Activated naive CD4-positive, alpha-beta T cell treated with anti-CD3 and anti-CD28 coated beads, Interleukin-2, amount 50 U/mL, for 16 hours (primary cell): ENCODE measurements at places on chromosomes 7 and 10.
A peak's percentile ranks its signal among the peaks of the same experiment; 100 is the strongest.

GRCh38 chr7:110421490-110422241 is 669.3 kb upstream of the LRRN3 start:
- no peak for DNase-seq

GRCh38 chr10:89101943-89102342 is 105.2 kb downstream of the CH25H start:
- DNase-seq: no peak

DNA sequence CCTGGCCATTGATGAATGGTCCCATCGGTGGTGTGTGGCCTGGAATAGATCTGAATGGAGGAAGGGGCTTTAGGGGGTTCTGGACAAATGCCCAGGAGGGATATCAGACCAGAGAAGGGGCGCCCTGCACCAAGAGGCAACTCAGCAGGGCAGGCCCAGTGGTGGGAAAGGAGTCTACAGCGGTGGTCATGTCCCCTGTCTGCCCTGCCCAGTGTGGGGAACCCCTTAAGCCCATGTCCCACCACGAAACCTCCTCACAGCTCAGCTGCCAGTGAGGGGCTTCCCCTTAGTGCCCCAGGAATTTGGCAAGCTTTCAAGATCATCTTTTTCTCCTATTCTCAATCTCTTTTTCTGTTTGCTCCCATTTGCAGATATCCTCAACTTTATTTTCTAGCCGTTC is 14.1 kb upstream of the CCSER2 start:
- no peak for DNase-seq

GRCh38 chr10:130180416-130180815 is 44.2 kb downstream of the GLRX3 start:
- no peak for DNase-seq

GRCh38 chr7:116271161-116271913 is 61.0 kb downstream of the TES start:
- no peak for DNase-seq

- no peak for DNase-seq
Measured at GRCh38 chr10:125217990-125218675, 57.8 kb upstream of the CTBP2 start.

- no peak for DNase-seq
Measured at GRCh38 chr7:131511774-131512535, 44.5 kb downstream of the PODXL start.

GRCh38 chr7:92517631-92518030 is 10.7 kb downstream of the PEX1 start:
- DNase-seq: no peak

DNA sequence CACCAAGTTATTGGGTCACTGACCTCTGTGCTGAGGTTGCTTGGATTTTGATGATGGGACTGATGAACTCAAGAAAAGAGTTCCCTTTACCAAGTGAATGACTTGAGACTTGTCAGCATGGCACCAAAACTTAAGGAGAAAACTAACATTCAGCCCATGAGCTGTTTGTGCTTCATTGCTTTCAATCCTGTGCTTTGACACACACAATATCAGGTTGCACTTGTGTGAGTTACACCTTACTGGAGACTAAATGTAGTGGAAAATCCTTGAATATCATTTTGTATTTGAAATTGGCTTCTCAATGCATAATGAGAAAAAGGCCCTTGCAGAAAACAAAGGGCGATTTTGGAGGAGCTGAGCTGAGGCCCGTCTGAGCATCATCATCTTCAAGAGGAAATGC is 2.7 kb downstream of the BAG3 start:
- no peak for DNase-seq

DNA sequence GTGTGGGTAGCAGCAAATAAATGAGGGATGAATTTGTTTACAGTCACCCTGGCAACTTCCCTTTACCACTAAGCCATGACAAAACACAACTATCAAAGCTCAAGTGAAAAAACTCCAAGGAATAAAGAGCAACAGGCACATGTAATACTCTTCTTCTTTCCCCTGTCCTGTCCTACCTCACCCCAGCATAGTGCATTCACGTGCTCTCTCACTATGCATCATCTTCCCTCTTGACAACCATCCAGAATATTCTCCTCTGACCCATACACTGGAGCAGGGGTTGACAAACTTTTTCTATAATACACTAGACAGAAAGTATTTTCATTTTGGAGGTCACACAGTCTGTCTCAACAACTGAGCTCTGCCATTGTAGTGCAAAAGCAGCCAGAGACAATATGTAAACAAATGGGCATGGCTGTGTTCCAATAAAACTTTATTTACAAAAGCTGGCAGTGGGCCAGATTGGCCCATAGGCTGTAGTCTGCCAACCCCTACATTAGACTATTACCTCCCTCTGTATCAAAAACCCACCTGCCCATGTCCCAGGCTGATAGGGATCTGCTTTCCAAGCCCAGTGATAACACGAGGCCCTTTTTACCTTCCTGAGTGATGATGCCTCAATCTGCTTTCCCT is 354.5 kb downstream of the FGFR2 start:
- no peak for DNase-seq

DNA sequence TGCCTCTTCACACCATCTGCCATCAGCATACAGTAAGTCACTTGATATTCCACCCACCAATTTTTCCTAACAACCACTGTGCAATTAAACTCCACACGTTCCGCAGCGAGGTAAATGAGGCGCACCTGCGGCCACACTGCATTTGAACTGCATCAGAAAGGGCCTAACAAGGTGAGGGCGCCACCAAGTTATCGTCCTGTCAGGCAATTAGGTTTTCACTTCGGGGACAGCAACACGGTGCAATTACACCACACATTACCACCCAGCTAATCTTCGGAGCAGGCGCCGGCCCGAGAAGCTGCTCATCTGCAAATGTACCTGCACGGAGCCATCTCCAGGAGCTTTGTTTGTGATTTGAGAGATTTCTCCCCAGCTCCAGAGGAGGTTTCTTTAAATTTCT is 84.4 kb downstream of the EBF3 start:
- no peak for DNase-seq

DNA sequence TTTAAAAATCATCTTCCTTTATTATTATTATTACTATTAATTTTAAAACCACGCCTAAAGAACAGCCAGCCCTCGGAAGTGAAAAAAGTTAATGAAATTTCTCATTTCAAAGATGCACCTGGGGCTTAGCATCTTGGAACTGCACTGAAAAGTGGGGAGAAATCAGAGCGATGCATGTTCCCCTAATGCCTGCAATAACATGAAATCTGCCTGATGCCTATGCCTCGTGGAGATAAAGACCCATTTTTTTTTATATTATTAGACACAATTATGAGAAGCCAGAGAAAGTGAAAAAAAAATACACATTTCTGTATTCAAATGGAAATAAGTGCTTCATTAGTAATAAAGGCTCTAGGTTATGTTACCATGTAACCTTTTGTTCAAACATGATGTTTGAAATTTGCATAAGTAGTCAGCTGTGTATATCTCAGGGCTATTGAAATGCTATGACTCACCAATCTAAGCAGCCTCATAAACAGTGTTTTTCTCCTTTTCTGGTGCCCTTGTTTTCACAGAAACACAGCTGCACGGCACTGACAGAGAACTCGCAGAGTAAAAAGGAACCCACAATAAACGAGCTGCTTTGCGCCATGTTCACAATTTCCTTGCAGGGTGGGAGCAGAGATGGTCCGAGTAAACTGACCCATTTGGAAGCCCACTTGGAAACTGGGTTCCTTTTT is 175.8 kb upstream of the PRKCQ start:
- no peak for DNase-seq

DNA sequence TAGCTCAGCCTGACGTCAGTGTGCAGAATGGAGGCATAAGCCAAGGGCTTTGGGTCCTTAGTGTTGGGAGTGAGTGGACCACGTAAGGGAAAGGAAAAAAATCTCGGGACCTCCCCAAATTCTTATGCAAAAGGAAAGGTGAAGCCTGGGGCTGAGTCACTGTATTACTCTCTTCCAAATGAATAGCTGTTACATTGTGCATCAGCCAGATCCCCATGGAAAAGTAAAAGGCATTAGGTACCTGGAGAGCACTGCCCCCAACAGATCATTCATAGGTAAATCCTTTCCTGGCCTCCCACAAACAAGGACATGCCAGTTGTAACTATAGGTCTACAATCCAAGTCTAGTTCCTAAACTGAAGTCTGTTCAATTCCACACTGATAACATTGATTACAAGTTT is 170.5 kb downstream of the C1GALT1 start:
- DNase-seq: no peak

DNA sequence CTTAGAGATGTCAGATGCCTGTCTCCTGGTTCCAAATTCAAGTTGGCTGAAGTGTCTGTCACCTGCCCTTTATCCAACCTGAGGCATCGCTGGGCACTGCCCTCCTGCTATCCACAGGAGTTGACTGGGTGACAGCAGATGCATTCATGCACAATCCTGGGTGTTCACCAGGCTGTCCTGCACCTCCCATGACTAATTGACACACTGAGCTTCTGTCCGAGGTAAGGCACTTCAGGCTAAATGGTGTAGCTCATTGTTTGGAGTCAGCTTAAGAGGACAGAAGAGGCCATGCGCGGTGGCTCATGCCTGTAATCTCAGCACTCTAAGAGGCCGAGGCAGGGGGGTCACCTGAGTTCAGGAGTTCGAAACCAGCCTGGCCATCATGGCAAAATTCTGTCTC is 2.4 kb downstream of the UCMA start:
- no peak for DNase-seq

GRCh38 chr10:63976538-63976937 is 455.3 kb downstream of the REEP3 start:
- no peak for DNase-seq

GRCh38 chr7:132735476-132735875 is 159.2 kb upstream of the PLXNA4 start:
- no peak for DNase-seq

DNA sequence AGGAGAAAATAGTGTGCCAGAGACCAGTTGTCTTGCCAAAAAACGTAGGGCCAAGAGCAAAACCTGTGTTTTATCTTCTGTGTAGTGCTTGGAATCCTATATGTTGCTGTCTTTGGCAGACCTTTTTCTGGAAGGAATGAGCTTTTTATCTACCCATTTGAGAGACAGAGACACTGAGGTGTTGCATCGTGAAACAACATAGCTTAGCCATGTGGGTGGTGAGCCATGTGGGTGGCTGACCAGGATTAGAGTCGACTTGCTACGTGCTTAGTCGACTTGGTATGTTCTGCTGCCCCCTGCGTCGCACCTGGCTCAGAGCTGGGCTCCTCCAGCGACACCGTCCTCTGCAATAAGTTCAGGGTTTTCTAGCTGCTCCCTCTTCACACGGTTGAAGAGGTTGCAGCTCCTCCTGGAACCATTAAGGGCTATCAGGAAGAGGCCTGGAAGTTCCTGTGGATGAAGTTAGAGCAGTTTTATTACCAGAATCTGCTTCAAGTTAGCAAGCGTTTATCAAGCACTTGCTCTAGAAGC is 175.8 kb downstream of the SH2D4B start:
- no peak for DNase-seq

DNA sequence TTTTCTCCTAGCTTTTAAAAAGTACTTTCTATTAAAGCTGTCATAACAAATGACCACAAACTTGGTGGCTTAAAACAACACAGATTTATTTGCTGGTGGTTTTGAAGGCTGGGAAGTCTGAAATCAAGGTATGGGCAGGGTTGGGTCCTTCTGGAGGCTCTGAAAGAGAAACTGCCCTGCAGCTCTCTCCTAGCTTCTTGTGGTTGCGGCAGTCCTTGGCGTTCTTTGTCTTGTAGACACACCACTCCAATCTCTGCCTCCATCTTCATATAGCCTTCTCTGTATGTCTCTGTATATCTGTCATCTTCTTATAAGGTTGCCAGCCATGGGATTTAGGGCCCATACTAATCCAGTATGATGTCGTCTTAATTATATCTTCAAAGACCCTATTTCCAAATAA is 79.4 kb upstream of the PRR15 start:
- DNase-seq: no peak

- DNase-seq: no peak
Measured at GRCh38 chr7:24975644-24976260, 4.2 kb downstream of the OSBPL3 start.

DNA sequence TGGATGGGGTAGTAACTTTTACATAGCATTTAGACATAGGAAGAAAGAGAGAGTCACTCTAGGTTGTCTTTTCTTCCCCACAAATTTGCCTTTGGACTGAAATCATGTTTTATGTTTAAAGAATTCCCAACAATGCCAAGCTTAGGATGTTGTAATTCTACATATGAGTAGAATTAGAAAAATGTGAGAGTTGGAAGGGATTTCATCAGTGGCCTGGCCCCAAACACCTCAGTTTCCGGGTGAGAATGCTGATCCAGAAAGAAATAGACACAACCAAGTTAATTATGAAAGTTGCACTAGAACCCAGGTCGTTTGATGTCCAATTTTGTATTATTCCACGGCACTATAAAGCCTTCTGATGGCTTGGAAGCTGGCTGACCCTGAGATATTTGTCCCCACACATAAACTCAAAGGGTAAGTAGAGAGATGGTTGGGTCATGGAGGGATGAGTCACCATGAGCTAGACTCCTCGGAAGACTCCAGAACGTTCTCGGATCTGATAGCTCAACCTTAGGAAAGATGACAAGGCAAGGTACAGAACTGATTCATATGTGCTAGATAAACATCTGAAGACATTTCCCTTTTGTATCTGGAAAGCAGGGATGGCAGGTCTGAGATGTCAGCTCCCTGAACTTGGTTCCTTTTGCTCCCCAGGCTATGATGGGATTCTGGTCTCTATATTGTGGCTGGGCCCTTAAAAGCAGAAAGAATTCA is 48.8 kb upstream of the SLC35B4 start:
- no peak for DNase-seq

DNA sequence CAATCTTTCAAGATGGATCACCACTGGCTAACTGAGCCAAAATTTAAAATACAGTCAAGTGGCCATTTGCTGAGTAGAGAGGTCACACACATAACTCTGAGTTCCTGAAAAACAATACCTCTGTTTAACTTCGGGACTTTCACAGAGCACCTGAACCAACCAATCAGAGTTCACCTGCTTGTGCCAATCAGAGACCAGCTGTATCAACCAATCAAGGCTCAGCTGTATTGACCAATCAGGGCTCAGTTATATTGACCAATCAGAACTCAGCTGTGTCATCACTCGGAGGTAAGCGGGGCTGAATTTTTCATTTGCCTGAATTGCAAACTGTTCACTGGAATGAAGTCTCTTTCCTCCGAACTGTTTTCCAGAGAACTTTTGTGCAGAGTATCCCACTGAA is 10.0 kb upstream of the CPXM2 start:
- DNase-seq: no peak

GRCh38 chr10:86231796-86232560 is 134.6 kb downstream of the GRID1 start:
- DNase-seq: no peak

DNA sequence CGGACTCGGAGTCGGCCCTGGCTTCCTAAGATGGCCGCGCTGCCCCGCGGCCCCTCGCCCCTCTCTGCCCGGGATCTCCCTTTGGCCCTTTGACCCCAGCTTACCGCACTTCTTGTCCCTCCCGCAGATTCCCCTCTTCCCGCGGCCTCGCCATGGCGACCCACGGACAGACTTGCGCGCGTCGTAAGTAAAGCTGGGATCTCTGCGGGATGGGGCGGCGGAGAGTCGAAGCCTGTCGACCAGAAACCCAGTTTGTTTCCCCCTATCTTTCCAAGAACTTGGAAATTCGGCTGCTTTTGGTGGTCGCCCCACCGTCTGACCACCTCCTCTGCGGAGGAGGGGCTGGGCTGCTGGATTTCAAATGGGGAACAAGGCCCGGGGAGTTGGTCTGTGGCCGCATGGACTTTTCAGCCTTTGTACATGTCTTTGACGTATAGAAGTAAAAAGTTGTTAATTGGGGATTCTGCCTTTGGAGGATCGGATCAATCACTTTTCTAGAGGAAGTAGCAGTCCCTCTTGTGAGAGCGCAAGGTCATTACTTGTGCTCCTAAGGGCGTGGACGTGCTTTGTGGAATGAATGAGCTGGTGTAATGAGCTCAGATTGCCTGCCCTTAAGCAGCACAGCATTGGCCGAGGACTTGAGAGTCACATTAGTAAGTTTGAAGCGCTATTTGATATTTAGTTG is 553 bp downstream of the VDAC2 start:
- peak; percentile 41 for DNase-seq
